ENCODE measurements at places on chromosomes 11 and 22. TPM values are rescaled to one million over a fixed set of nuclear protein-coding genes. Genes with fewer than 3 reads are reported as not detected.

Gene OR5B21
- not detected for total RNA-seq

Gene C1QTNF5
- total RNA-seq: 47.6 TPM

Gene VPREB1
- not detected for total RNA-seq

DNA sequence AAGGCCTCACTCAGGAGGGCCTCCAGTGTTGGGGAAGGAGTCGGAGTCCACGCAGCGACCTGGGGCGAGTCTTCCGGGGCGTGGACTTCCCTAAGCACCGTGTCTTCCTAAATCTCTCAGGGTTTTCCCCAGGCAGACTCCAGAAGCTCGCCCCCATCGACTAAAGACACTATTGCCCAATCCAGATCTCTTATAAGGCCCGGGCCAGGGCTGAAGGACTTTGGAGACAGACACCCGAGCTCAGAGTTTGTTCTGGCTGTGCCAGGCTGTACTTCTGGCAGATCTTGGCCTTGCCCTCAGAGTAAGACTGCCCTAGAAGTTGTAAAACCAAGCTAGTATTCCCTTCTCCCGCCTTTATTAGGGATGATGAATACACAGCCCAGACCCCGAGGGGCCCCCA is 191.4 kb downstream of the BUD13 start:
- H3K36me3 ChIP-seq: no peaks in the 10 kb centered on the region
- peaks cover 69% of the 10 kb centered on the region for H3K27me3 ChIP-seq
- no peaks in the 10 kb centered on the region for H3K4me1 ChIP-seq
- no peak for DNase-seq

DNA sequence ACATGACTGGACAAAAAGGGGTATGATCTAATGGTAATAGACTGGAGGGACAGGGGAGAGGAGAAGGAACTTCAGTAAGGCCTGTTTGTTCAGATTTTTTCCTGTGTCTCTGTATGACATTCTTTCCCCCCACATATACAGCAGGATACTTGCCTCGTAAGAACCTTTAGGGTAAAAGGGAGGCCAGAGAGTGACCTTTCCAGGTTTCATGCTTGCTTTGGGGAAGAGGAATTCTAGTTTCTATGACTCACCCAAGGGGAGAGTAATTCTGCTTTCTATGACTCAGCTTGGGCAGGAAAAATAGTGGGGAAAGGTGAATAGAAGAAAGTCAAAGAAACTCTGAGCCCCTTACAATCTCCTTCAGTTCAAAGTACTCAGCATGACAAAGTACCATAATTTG is 457.0 kb downstream of the DLG2 start:
- no peak for DNase-seq
- no peaks in the 10 kb centered on the region for H3K4me1 ChIP-seq
- no peak overlapping the region for H3K4me3 ChIP-seq
- H3K27me3 ChIP-seq: no peaks in the 10 kb centered on the region
- no peak overlapping the region for H3K27ac ChIP-seq

DNA sequence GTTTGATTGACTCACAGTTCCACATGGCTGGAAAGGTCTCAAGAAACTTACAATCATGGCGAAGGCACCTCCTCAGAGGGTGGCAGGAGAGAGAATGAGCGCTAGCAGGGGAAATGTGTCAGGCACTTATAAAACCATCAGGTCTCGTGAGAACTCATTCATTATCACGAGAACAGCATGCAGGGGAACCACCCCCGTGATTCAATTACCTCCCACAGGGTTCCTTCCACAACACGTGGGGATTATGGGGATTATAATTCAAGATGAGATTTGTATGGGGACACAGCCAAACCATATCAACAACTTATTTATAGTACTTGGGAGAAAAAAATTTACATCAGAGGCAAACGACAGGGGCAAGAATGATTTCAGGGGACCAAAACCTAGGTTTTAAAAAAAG is 3.0 kb downstream of the ME3 start:
- no peak overlapping the region for H3K4me3 ChIP-seq
- H3K27ac ChIP-seq: no peak overlapping the region
- peaks cover 16% of the 10 kb centered on the region for H3K4me1 ChIP-seq
- no peak for DNase-seq
- H3K27me3 ChIP-seq: no peaks in the 10 kb centered on the region

- no peaks in the 10 kb centered on the region for H3K27me3 ChIP-seq
- H3K4me1 ChIP-seq: no peaks in the 10 kb centered on the region
- DNase-seq: no peak
- H3K4me3 ChIP-seq: peak overlapping the region; percentile 15
- H3K36me3 ChIP-seq: peaks cover 4% of the 10 kb centered on the region
These were observed 180.6 kb downstream of the TBC1D22A start for GRCh38 chr22:46942799-46943785.

GRCh38 chr11:68658097-68658496 is 26.2 kb upstream of the GAL start:
- H3K27me3 ChIP-seq: no peaks in the 10 kb centered on the region
- no peak for DNase-seq
- H3K36me3 ChIP-seq: no peaks in the 10 kb centered on the region
- no peak overlapping the region for H3K27ac ChIP-seq
- H3K4me3 ChIP-seq: no peak overlapping the region

- H3K4me1 ChIP-seq: peaks cover 25% of the 10 kb centered on the region
- no peaks in the 10 kb centered on the region for H3K27me3 ChIP-seq
- H3K27ac ChIP-seq: peak overlapping the region; percentile 52
- no peak overlapping the region for H3K4me3 ChIP-seq
- no peak for DNase-seq
- H3K36me3 ChIP-seq: peaks cover 8% of the 10 kb centered on the region
These were observed 172.0 kb upstream of the MTMR2 start for GRCh38 chr11:96095884-96096303.

- no peaks in the 10 kb centered on the region for H3K36me3 ChIP-seq
- no peak for DNase-seq
- H3K27me3 ChIP-seq: no peaks in the 10 kb centered on the region
- H3K4me1 ChIP-seq: no peaks in the 10 kb centered on the region
These were observed 87.5 kb downstream of the YAP1 start for GRCh38 chr11:102197670-102198139.

- no peaks in the 10 kb centered on the region for H3K27me3 ChIP-seq
- H3K27ac ChIP-seq: no peak overlapping the region
- H3K4me3 ChIP-seq: no peak overlapping the region
- DNase-seq: no peak
- no peaks in the 10 kb centered on the region for H3K36me3 ChIP-seq
These were observed 64.6 kb upstream of the POU2AF1 start for GRCh38 chr11:111443640-111444039.

DNA sequence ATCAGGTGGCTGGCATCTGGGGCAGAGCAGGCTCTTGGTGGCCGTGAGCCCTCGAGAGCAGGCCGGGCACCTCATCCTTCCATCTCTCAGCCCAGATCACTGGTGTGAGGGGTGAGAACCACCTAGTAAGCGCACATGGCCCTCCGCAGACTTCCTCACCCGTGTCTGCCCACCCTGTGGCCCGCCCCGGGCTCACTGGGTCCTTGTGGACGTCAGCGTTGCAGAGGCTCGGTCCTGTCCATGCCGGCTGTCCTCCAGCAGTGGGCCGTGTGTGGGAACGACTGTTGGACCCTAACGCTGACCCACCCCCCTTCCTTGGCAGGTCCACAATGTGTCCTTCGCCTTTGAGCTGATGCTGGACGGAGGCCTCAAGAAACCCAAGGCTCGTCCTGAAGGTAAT is 17.2 kb upstream of the PARVG start:
- H3K4me3 ChIP-seq: no peak overlapping the region
- no peaks in the 10 kb centered on the region for H3K4me1 ChIP-seq
- no peak for DNase-seq
